ENCODE measurements at places on chromosomes 2 and 18. TPM values are rescaled to one million over a fixed set of nuclear protein-coding genes. Genes with fewer than 3 reads are reported as not detected.

Gene ITGB6
- total RNA-seq = not detected

DNA sequence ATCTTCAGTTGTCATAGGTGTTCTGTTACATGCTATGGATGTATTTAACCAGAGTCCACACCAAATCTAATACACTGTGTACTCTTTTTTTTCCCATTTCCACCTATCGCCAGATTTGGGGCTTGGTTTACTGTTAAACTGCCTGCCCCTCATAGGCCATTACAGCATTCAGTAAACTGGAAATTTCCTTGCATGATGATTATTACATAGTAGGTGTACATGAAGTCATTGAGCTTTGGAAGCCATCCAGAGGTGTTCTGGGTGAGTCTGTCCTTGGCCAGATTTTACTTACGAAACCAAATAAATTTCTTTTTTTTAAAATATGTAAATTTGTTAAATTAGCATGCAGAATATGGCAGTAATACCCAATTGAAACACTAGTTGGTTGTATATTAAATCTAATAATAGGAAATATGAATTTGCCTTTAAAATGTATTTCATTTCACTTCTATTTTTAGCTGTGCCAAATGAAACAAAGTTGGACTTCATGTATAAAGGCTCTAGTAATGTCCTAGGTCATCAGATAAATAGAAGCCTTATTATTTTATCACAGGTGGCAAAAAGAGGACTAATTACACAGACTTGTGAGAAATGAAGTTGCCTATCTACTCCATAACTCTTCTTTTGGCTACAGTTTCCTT, 60.7 kb downstream of the COMMD1 start:
- no peaks in the 10 kb centered on the region for H3K4me1 ChIP-seq
- DNase-seq = no peak
- no peaks in the 10 kb centered on the region for H3K36me3 ChIP-seq
- no peaks in the 10 kb centered on the region for H3K27me3 ChIP-seq

DNA sequence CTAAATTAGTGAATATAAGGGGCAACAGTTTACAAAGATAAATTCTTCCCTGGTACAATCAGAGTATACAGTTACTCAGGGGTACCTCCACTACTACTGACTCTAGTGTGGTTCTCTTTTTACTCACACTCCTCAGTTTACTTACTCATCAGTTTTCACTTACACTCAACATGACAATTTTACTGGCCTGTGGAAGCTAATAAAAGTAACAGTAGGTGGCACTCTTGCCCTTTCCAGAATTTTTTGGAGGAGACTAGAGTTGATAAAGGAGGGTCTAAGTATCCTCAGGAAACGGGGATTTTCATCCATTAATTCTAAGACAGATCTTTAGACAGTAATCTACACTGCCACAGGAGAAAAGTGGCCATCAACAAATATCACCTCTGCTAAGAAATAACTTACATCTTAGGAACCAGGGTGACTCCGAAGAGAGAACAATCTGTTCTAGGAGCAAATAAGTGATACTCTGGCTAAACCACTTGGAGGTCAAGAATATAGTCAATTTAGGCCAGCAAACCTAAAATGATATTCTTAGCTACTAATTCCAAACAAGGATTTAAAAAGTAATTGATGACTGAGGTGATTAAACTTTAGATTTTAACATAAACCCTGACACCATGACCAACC, 61.3 kb downstream of the ATL2 start:
- peaks cover 10% of the 10 kb centered on the region for H3K4me1 ChIP-seq
- DNase-seq = peak; percentile 47
- peaks cover 44% of the 10 kb centered on the region for H3K36me3 ChIP-seq
- H3K27me3 ChIP-seq = no peaks in the 10 kb centered on the region
- no peak overlapping the region for H3K4me3 ChIP-seq

- no peaks in the 10 kb centered on the region for H3K27me3 ChIP-seq
- DNase-seq = no peak
- H3K4me3 ChIP-seq = peak overlapping the region; percentile 96
- peaks cover 25% of the 10 kb centered on the region for H3K4me1 ChIP-seq
- peak overlapping the region; percentile 96 for H3K27ac ChIP-seq
These were observed 577 bp downstream of the ERCC3 start for GRCh38 chr2:127293386-127293747.

DNA sequence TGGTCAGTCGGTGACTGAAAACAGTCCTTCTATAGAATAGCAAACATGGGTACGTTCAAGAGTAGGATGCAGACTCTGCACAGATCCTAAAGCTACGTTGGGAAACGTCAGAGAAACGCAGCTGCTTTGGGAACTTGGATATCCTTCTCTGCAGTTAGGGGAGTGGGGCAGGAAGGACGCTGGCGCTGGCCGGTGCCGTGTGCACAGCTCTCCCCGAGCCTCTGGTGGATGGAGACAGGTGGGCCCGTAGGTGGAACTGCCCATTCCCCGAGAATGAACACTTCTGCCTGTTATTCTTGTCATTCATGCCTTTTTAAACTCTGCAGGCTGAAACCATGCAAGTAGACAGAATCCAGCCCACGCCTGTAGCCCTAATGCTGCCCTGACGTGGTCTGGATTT, 91.7 kb upstream of the MBOAT2 start:
- no peaks in the 10 kb centered on the region for H3K36me3 ChIP-seq
- H3K27ac ChIP-seq = no peak overlapping the region
- DNase-seq = no peak
